ENCODE measurements at places on chromosomes 16 and 17.

DNA sequence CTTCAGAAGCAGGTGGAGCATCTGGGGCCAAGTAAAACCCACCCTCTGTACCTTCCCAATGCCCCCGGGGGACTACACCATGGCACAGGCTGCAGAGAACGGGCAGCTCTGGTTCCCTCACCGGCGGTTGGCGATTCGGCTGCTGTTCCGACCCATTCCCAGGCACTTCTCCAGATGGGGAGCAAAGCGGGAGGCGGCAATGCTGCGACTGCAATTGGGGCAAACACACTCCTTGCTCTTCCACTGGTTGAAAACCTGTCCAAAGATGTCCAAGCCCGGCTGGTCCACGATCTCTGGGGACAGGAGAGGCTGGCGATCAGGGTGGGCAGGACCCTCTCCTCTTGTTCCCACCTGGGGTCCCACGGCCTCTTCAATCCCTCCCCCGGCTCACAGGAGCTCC is 2.6 kb downstream of the ATXN7L3 start:
- DNase-seq: no peak

GRCh38 chr17:14301279-14302090 is 604 bp downstream of the HS3ST3B1 start:
- DNase-seq: peak; percentile 68

DNA sequence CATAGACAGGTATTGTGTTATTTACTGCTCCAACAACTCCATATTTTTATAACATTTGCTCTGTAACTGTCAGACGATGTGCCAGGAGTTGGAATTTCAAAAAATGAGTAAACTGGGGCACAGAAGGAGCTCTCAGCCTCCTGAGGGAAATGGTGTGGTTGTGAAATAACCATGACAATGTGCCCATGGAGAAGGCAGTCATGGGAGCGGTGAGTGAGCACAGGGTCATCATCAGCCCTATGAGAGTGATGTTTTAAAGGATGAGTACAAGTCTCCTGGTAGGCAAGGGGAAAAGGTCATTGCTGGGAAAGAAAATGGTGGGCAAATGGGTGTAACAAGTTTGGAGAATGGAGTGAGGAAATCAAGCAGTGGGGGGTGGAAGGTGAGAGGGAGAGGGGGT is 115.0 kb upstream of the SEC14L1 start:
- DNase-seq: no peak

DNA sequence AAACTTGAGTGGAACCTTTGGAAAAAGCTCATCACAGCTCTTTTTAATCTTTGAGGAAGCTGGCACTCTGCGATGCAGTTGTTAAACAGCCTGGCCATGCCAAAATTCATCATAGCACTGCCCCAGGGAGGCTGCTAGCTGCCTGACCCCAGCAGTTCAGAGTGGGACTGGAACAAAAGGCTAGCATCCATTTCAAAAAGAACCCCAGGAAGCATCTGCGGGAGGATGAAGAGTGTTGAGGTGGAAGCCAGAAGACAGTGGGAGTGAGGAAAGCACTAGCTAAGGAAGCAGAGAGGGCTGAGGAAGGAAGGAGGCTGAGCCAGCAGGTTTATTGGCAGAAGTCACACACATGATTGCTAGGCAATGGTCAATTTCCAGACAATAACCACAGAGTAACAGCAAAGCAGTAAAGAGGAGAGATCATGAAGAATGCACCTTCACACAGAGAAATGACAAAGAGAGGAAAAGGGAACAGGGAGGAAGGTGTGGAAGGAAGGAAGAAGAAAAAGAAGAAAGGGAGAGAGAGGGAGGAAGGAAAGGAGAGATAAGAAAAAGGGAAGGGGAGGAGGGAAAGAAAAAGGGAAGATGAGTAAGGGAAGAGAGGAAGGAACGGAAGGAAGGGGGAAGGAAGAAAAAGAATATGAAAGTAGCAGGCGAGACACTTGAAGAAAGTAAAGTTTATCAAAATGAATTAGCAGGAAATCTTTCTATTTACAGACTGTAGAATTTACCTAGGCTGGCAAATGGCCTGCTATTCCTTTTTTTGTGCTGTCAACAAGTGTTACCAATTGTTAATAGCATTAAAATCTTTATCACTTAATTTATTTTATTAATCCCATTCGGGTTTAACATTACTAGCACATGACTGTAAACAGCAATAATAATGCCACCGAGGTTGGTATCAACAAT is 270.0 kb upstream of the PSMD7 start:
- peak; percentile 65 for DNase-seq

- DNase-seq: no peak
Observed at GRCh38 chr17:81533339-81534141, 5.4 kb downstream of the FSCN2 start.

GRCh38 chr16:28210979-28211588 is 681 bp downstream of the XPO6 start:
- peak; percentile 74 for DNase-seq

- DNase-seq: no peak
Observed at GRCh38 chr17:52606590-52606989, 448.1 kb upstream of the CA10 start.

GRCh38 chr17:2181206-2181896 is 122.2 kb downstream of the SMG6 start:
- DNase-seq: no peak

DNA sequence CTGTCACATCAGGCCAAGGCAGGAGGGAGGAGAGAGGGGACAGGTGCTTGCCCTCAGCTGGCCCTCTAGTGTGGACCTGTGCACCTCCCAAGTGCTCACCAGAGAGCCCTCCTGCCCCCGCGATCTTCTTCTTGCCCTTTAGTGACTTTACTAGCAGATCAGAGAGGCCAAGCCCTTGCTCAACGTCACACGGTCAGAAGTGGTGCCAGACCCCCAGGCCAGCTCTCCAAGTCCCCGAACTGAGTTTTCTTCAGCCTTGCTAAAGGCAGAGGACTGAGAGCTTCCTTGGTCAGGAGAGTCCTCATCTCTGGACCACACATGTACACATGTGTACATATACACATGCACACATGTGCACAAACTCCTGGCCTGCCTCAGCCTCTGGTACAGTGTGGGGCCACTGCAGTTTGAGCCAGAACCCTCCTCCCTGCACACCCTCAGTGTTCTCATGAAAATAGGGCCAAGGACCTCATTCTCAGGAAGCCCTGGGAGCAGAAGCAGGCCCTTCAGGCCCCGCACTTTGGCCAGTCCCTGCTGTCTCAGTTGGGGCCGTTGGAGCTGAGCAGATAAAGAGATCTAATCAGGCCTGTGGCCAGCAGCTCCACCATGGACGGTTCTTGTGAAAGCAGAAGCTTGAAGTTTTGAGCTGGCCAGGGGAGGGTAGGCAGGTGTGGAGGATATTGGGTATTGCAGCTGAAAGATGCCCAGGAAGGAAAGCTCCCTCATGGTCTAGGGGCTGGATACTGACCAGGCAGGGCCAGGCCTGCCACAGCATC is 7.4 kb upstream of the EPX start:
- peak; percentile 30 for DNase-seq

DNA sequence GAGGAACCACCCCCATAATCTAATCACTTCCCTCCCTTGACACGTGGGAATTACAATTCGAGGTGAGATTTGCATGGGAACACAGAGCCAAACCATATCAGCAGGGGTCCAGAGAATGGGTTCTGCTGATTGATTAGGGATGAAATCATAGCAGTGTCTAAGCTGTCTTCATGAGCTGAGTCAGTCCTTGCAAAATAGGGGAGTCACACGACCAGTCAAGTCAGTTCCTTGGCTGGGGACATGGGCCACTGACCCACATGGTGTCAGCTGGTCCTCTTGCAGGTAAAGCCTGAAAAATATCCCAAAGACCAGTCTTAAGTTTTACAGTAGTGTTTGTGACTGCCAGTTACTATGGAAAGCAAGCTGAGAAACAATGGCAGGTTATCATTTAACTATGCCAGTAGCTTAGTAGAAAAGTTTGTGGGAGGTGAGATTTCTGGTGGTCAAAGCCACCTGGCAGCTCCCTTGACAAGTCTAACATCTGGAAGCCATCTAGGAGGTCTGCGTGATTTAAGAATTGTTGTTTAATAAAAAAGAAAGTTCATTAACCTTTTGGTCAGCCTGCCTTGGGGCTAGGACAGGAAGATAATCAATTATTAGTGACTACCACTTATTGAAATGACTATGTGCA is 15.7 kb upstream of the ATF7IP2 start:
- no peak for DNase-seq

- DNase-seq: no peak
Observed at GRCh38 chr16:73311857-73312723, 264.2 kb upstream of the ZFHX3 start.

GRCh38 chr17:21678393-21679081 is 13.8 kb upstream of the KCNJ18 start:
- DNase-seq: no peak

Data from H7 (cell line).